ENCODE measurements at places on chromosomes 12 and 14.

- no peak overlapping the region for H3K27ac ChIP-seq
- H3K36me3 ChIP-seq: no peaks in the 10 kb centered on the region
- no peak overlapping the region for H3K4me3 ChIP-seq
- peaks cover 20% of the 10 kb centered on the region for H3K4me1 ChIP-seq
- no peaks in the 10 kb centered on the region for H3K27me3 ChIP-seq
Measured at GRCh38 chr14:64658201-64658600, 46.0 kb upstream of the PLEKHG3 start.

DNA sequence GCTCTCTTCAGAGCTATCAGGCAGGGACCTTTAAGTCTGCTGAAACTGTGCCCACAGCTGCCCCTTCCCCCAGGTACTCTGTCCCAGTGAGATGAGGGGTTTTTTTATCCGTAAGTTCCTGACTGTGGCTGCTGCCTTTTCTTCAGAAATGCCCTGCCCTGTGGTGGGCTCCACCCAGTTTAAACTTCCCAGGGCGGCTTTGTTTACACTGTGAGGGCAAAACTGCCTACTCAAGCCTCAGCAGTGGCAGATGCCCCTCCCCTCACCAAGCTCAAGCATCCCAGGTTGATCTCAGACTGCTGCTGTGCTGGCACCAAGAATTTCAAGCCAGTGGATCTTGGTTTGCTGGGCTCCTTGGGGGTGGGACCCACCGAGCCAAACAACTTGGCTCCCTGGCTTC lies 46.9 kb upstream of the SLC16A7 start:
- H3K36me3 ChIP-seq: no peaks in the 10 kb centered on the region
- H3K4me3 ChIP-seq: no peak overlapping the region
- DNase-seq: no peak
- H3K27ac ChIP-seq: no peak overlapping the region
- H3K27me3 ChIP-seq: no peaks in the 10 kb centered on the region

- H3K27me3 ChIP-seq: no peaks in the 10 kb centered on the region
- H3K4me3 ChIP-seq: no peak overlapping the region
Measured at GRCh38 chr12:125755512-125755911, 690.3 kb downstream of the AACS start.

GRCh38 chr14:52780893-52781292 lies 10.5 kb downstream of the GNPNAT1 start:
- H3K4me3 ChIP-seq: no peak overlapping the region
- no peak for DNase-seq
- no peaks in the 10 kb centered on the region for H3K27me3 ChIP-seq
- peaks cover 23% of the 10 kb centered on the region for H3K36me3 ChIP-seq
- no peak overlapping the region for H3K27ac ChIP-seq
- no peaks in the 10 kb centered on the region for H3K4me1 ChIP-seq

DNA sequence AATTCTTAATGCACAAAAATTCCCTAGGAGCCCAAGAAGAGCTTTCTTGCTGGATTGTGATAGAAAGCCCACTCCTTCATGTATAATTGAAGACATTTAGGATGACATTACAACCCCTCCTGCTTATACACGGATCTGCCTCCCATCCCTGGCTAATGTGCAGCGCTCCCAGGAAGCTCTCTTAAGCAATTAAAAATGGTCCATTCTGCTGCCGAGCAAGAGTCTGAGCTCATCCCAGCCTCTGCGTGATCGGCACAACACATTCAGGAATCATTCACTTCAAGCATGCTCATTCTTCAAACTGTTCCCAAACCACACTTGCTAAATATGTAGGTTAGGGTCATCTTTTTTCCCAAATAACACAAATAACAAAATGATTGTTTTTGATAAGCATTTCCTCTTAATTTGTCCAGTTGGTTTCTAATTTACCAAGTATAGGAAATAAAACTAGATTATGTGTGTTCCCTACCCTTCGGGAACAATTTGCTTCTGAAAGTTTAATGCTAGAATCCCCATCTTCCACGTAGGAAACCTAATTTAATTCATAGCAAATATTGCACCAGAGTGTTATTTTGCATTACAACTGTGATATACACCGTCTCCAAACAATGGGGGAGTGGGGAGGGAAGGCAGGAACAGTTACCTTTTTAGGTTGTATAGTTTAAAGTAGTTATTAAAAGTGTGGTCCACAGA lies 17.3 kb upstream of the TMEM233 start:
- H3K36me3 ChIP-seq: no peaks in the 10 kb centered on the region
- H3K27me3 ChIP-seq: no peaks in the 10 kb centered on the region
- no peak for DNase-seq
- H3K4me3 ChIP-seq: no peak overlapping the region
- H3K4me1 ChIP-seq: no peaks in the 10 kb centered on the region
- H3K27ac ChIP-seq: no peak overlapping the region

- H3K27ac ChIP-seq: no peak overlapping the region
- H3K4me3 ChIP-seq: no peak overlapping the region
- no peaks in the 10 kb centered on the region for H3K4me1 ChIP-seq
- no peaks in the 10 kb centered on the region for H3K27me3 ChIP-seq
Measured at GRCh38 chr12:107598906-107599305, 86.7 kb upstream of the PWP1 start.

GRCh38 chr14:93898731-93899130 lies 28.4 kb upstream of the FAM181A start:
- no peak for DNase-seq
- no peak overlapping the region for H3K27ac ChIP-seq
- H3K27me3 ChIP-seq: peaks cover 13% of the 10 kb centered on the region
- no peak overlapping the region for H3K4me3 ChIP-seq

DNA sequence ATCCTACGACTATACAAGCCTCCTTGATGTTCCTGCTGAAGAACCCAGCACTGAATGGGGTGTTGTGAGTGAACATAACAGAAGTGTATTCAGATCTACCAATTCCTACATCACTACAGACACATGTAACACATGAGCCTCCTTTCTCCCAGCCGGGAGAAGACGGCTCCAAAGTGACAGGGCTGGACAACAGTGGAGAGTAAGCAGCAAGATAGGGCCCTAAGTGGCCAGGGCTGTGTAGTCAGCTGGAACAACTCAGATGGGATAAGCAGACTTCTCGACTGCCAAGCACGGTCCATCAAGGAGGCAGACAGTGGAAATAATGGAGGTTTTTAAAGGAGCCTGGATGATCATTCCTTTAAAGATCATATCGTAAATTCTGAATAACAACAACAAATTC lies 73.5 kb downstream of the TTC7B start:
- H3K36me3 ChIP-seq: no peaks in the 10 kb centered on the region
- no peaks in the 10 kb centered on the region for H3K27me3 ChIP-seq
- H3K4me3 ChIP-seq: no peak overlapping the region
- DNase-seq: no peak

- H3K4me1 ChIP-seq: no peaks in the 10 kb centered on the region
- no peaks in the 10 kb centered on the region for H3K27me3 ChIP-seq
- DNase-seq: no peak
- no peak overlapping the region for H3K27ac ChIP-seq
Measured at GRCh38 chr14:84785996-84786395, 743.9 kb upstream of the FLRT2 start.

DNA sequence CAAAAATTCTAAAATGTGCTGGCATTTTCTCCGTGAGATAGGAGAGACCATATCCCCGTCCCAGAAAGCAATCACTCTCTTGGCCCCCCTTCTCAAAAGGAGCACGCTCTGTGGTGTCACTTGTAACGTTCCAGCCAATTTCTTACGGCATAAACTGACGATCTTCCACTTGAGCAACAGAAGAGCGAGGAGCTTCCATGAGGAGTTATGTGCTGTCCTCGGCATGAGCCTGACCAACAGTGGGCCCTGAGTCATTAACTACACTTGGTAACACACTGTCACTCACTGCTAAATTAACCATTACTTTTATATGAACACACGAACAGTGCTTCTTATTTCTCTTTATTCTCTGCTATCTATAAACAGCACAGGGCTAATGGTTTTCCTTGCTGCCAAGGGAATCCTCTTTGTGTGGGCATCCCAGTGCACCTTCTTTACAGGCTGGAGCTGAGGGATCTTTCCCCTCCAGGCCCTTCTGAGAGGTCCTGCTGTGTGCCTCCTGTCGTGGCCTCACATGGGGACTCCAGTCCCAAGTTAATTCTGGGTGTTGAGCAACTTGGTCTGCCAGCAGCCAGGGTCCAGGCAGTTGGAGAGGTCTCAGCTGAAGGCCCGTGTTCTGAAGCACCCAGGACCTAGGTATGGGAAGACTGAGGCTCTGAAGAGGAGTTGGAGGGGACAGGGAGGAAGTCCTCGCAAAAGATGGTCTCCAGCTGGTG lies 9.4 kb downstream of the SLC6A13 start:
- H3K36me3 ChIP-seq: no peaks in the 10 kb centered on the region
- DNase-seq: no peak
- H3K27ac ChIP-seq: no peak overlapping the region
- peaks cover 20% of the 10 kb centered on the region for H3K27me3 ChIP-seq
- H3K4me1 ChIP-seq: no peaks in the 10 kb centered on the region
- H3K4me3 ChIP-seq: no peak overlapping the region

- DNase-seq: no peak
- H3K27ac ChIP-seq: no peak overlapping the region
- H3K4me3 ChIP-seq: no peak overlapping the region
- no peaks in the 10 kb centered on the region for H3K4me1 ChIP-seq
Measured at GRCh38 chr12:9615420-9616136, 7.9 kb upstream of the KLRB1 start.

- DNase-seq: no peak
- no peak overlapping the region for H3K4me3 ChIP-seq
- H3K27ac ChIP-seq: no peak overlapping the region
- H3K27me3 ChIP-seq: peaks cover 6% of the 10 kb centered on the region
Measured at GRCh38 chr14:36674659-36675058, 13.0 kb downstream of the PAX9 start.

DNA sequence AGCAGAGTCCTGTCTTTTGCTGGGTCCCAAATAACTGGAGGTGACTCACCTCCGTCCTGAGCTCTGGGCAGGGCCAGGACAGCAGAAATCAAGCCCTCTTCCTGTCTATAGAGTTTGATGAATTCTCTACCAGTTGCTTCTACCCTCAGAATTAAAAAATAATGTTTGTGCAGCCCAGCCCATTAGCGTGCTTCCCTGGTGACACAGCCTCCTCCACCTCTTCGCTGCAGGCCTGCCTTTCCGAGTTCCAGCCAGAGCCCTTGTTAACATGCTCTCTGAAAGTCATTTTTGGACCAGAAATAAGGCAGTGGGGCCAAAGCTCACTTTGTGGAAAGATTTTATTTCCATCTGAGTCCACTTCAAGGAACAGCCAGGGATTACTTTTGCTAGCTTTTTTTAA lies 94.0 kb downstream of the TBX5 start:
- no peaks in the 10 kb centered on the region for H3K4me1 ChIP-seq
- H3K36me3 ChIP-seq: no peaks in the 10 kb centered on the region
- H3K4me3 ChIP-seq: no peak overlapping the region
- DNase-seq: no peak

DNA sequence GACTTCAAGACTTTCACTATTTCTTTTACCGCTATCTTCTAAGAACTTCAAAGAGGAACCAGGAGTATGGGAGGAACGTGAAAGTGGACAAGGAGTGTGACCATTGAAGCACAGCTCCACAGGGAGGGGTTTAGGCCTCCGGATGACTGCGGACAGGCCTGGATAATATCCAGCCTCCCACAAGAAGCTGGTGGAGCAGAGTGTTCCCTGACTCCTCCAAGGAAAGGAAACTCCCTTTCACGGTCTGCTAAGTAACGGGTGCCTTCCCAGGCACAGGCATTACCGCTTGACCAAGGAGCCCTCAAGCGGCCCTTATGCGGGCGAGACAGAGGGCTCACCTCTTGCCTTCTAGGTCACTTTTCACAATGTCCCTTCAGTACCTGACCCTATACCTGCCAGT lies 267.0 kb downstream of the RPL10L start:
- H3K4me1 ChIP-seq: no peaks in the 10 kb centered on the region
- H3K27me3 ChIP-seq: no peaks in the 10 kb centered on the region
- H3K27ac ChIP-seq: no peak overlapping the region
- no peak for DNase-seq

- no peak for DNase-seq
- no peaks in the 10 kb centered on the region for H3K27me3 ChIP-seq
- H3K27ac ChIP-seq: peak overlapping the region; percentile 4
- no peak overlapping the region for H3K4me3 ChIP-seq
Measured at GRCh38 chr14:68665792-68666204, 127.1 kb downstream of the ZFP36L1 start.

GRCh38 chr12:88530868-88531267 lies 49.4 kb downstream of the KITLG start:
- H3K4me3 ChIP-seq: no peak overlapping the region
- no peak for DNase-seq
- peaks cover 19% of the 10 kb centered on the region for H3K4me1 ChIP-seq
- H3K27ac ChIP-seq: no peak overlapping the region

DNA sequence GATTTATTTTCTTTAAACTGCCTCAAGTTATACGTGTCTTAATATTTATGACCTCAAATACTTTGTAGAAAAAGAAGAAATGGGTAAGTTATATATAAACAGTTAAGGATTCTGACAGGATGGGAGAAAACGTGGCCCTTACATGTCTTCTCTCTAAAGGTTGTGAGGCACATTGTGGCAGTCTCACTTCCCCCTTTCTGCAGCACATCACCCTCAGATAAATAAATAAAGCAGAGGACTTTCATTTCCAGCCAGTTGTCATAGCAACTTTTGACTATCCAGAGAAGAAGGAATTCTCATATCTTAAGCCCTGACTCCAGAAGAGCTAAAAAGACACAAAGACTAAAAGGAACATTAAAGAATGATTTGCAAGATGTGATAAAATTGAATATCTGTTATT lies 28.8 kb upstream of the CEP83 start:
- H3K4me1 ChIP-seq: no peaks in the 10 kb centered on the region
- H3K27ac ChIP-seq: no peak overlapping the region
- no peak overlapping the region for H3K4me3 ChIP-seq
- no peaks in the 10 kb centered on the region for H3K36me3 ChIP-seq

GRCh38 chr12:108793756-108794441 lies 62.6 kb upstream of the CORO1C start:
- peaks cover 5% of the 10 kb centered on the region for H3K4me1 ChIP-seq
- H3K27me3 ChIP-seq: no peaks in the 10 kb centered on the region
- H3K4me3 ChIP-seq: no peak overlapping the region
- DNase-seq: no peak

DNA sequence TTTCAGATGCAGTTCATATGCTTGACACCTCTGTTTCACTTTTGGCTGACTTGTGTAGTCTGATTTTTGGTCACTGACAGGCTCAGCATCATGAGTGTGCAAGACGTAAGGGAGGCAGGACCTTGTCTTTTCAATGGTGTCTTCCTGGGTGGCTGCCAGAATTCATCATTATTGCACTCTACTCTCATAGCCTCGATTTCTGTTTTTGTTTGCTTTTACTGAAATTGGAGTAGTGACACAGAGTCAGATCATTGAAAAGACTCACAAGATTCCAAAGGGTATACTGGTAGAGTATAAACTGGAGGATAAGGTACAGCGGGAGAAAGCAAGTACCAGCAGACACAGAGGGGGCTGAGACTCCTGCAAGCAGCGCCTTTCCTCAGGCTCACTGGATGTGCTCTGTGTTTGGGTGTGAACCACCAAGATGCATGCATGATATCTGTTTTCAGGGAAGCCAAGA lies 126.3 kb upstream of the FGD4 start:
- H3K27me3 ChIP-seq: no peaks in the 10 kb centered on the region
- no peaks in the 10 kb centered on the region for H3K36me3 ChIP-seq
- no peaks in the 10 kb centered on the region for H3K4me1 ChIP-seq
- H3K4me3 ChIP-seq: no peak overlapping the region
- H3K27ac ChIP-seq: no peak overlapping the region
